CD4-positive, alpha-beta T cell (primary cell): ENCODE measurements at places on chromosomes 1 and 21. TPM values are rescaled to one million over a fixed set of nuclear protein-coding genes. Genes with fewer than 3 reads are reported as not detected.

The PLK3 gene
- total RNA-seq, result 794 TPM

The MTARC2 gene
- not detected for total RNA-seq

The A3GALT2 gene
- not detected for total RNA-seq

The PODN gene
- total RNA-seq, result not detected

The GPR61 gene
- 0.85 TPM for total RNA-seq

The IGSF21 gene
- not detected for total RNA-seq

- no peak for DNase-seq
These were observed 30.6 kb upstream of the COL6A1 start for GRCh38 chr21:45950740-45951515.

DNA sequence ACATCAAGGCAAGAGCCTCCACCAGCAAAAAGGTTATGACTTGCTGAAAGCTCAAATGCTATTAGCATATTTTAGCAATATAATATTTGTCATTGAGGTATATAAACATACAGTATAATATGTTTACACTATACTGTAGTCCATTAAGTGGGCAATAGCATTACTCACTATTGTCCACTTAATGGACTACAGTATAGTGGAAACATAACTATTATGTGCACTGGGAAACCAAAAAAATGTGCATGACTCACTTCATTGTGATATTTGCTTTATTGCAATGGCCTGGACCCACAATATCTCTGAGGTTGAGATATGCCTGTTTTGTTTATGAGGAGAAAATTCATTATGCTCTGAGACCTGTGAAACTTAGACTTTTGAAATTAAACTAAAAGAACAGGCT, 300.0 kb downstream of the BARHL2 start:
- no peak for DNase-seq

GRCh38 chr1:103327054-103327719, 198.3 kb upstream of the RNPC3 start:
- no peak for DNase-seq

DNA sequence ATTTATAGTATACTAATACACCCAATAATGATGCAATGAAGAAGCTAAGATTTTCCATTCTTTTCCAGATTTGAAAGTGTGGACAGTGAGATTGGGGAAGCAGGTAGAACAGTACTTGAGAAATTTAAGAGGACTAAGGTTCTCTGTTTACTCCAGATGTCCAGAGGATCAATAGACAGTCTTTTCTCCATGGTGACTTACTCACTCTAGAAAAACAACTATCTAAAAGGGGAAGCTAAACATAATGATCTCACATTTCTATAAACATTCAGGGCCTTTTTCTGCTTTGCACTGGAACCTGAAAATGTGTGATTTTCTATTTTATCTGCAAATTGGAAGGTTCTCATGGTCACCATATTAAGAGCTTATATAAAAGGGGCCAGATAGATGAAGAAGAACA, 93.9 kb upstream of the ZBTB18 start:
- DNase-seq, result no peak

GRCh38 chr1:222618001-222618879, at the start of gene MIA3:
TSS of gene MIA3 (plus strand) at chr1:222618097. CDS start at chr1:222618111, 14 bp downstream.
- DNase-seq, result peak; percentile 73

GRCh38 chr1:236425031-236425663, 31.1 kb downstream of the EDARADD start:
- no peak for DNase-seq
